ENCODE measurements at places on chromosomes 3 and 15.

- no peak for DNase-seq
Measured at GRCh38 chr3:98809557-98809956, 46.4 kb downstream of the ST3GAL6 start.

DNA sequence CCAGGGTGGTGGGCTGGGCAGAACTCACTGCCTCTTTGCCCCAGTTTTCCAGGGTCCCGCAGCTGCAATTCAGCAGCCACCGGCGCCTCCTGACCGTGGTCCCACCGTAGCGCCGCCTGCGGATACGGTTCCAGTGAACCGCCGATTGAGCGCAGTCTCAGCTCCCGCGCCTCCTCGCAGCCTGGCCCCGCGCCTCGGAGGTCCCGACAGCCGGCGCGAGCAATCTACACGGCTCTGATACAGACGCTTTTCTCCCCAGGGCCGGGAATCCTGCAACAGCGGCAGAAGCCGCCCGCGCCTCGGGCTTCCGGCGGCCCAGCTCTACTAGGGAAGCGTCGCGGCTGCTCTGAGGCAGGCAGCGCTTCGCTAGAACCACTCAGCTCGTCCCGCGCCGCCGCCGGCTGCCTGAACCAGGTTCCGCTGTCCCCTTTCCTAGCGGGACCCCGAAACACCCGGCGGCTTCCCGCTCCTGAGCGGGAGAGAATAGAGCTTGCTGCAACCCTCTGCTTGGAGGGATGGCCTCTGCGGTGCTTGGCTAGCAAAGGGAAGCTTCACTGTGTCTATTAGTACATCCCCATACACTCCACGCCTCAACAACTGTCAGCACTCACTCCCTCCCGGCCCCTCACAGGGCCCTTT is 3.1 kb downstream of the FOXL2NB start:
- DNase-seq = no peak

GRCh38 chr15:80967451-80967850 is 22.2 kb downstream of the MESD start:
- no peak for DNase-seq

DNA sequence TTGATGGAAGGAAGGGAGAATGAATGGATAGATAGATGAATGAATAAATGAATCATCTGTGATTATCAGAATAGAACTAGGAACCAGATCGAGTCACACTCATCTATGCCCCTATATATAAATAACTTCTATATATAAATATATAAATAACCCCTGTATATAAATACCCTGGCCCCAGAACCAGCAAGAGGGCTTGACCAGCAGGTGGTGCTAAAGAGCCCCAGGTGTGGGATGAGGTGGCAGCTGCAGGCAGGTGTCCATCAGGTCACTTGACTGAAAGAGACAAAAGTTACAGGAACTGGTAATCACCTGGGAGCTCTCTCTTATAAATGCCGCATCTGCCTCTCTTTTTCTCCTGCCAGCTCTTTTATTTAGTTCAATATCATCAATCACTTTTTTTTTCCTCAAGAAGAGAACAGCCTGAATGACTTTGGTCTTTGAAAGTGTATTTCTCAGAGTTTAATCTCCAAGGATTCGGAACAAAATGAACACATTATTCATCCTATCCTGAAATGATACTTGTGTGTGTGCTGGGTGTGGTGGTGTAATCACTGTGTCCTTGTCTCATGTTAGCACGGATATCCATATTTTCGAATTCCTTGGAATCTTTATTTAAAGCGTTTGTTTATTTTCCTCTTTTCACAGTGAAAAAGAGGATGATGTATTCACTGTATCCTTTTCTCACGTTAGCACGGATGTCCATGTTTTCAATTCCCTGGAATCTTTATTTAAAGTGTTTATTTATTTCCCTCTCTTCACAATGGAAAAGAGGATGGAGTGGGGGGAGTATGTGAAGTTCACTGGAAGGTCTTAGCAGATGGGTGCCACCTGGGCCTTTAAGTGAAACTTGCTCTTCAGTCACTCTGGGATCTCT is 35.4 kb upstream of the ATG7 start:
- DNase-seq = peak; percentile 71

- no peak for DNase-seq
Measured at GRCh38 chr3:23372285-23372684, 169.2 kb downstream of the UBE2E2 start.

GRCh38 chr15:89406218-89406939 is 71.8 kb upstream of the POLG start:
- no peak for DNase-seq

GRCh38 chr3:170220871-170221270 is 1.4 kb upstream of the PRKCI start:
- DNase-seq = no peak
